ENCODE measurements at places on chromosomes 11 and 22. TPM values are rescaled to one million over a fixed set of nuclear protein-coding genes. Genes with fewer than 3 reads are reported as not detected.

DNA sequence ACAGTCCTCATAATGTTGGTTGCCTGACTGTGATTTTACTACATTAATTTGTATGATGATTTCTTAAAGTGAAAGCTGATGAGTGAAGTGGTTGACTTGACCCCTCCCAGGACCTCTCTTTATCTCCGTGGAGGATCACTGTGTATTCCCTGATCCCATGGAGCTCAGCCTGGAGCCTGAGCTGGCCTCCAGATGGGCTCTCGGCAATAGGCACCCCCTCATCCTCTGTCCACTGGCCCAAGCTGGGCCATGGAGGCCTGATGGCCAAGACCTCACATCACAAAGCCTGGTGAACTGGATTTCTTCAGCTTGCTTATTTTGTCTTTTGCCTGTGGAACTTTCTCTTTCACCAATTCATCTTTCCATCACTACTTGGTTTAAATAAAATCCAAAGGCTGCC lies 75.2 kb downstream of the WNT11 start:
- no peaks in the 10 kb centered on the region for H3K27me3 ChIP-seq
- H3K4me1 ChIP-seq, result peaks cover 8% of the 10 kb centered on the region
- no peaks in the 10 kb centered on the region for H3K36me3 ChIP-seq
- no peak overlapping the region for H3K4me3 ChIP-seq
- no peak for DNase-seq

- 0 out of 2 replicates have a peak, but pooled peaks cover 3% of the 10 kb centered on the region for H3K36me3 ChIP-seq
- no peaks in the 10 kb centered on the region for H3K4me1 ChIP-seq
- H3K4me3 ChIP-seq, result no peak overlapping the region
- no peak overlapping the region for H3K27ac ChIP-seq
Observed at GRCh38 chr22:46895753-46896152, 133.3 kb downstream of the TBC1D22A start.

GRCh38 chr11:122337704-122338103 lies 221.7 kb upstream of the BLID start:
- no peak overlapping the region for H3K27ac ChIP-seq
- no peaks in the 10 kb centered on the region for H3K36me3 ChIP-seq
- no peak for DNase-seq
- no peaks in the 10 kb centered on the region for H3K27me3 ChIP-seq

DNA sequence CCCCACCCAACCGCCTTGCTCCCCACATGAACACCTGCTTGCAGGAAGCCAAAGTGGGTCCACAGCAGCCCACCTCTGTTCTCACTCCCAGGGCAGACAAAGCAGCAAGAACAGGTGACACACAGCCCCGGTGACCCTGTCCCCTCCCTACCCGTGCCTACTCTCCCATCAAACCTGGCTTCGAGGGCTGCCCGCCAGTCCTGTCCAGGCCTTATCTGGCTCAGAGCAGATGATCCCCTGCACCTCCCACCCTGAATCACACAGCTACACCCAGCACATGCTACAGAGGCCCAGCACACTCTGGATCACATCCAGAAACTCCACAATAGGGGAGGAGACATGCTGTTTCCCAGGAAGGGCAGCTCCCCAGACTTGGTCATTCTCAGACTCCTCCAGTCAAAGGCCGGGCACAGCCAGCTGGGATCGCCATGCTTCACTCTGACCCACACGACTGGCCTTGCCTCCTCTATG lies 6.2 kb upstream of the RGL4 start:
- H3K27me3 ChIP-seq, result no peaks in the 10 kb centered on the region
- DNase-seq, result no peak
- no peaks in the 10 kb centered on the region for H3K4me1 ChIP-seq
- no peak overlapping the region for H3K4me3 ChIP-seq

Gene KIF18A
- 31.1 TPM for total RNA-seq

Gene GUCY1A2
- not detected for total RNA-seq

Gene SCT
- total RNA-seq, result not detected

Gene PHLDB1
- total RNA-seq, result 122 TPM

Gene CHEK1
- 36.5 TPM for total RNA-seq

Gene KRTAP5-11
- not detected for total RNA-seq
